Stomach (tissue), 19 donors: ENCODE measurements at places on chromosomes 11 and 22.

DNA sequence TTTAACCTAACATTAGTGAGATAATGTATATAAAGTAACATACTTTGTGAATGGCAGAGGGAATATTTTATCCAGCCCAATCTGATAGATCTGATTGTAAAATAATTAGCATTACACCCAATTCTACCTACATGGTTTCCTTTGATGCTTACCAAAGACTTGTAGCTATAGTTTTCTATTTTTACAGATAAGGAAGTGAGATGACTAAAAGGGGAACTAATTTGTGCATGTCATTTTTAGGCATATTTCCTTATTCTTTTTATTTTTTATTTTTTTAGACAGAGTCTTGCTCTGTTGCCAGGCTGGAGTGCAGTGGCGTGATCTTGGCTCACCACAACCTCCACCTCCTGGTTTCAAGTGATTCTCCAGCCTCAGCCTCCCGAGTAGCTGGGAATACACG lies 793.7 kb upstream of the LRRC4C start:
- DNase-seq, result no peak

GRCh38 chr11:128720522-128720985 lies 26.7 kb downstream of the FLI1 start:
- DNase-seq, result peak; percentile 52

- no peak for DNase-seq
Measured at GRCh38 chr11:123413636-123414035, 16.4 kb upstream of the GRAMD1B start.

DNA sequence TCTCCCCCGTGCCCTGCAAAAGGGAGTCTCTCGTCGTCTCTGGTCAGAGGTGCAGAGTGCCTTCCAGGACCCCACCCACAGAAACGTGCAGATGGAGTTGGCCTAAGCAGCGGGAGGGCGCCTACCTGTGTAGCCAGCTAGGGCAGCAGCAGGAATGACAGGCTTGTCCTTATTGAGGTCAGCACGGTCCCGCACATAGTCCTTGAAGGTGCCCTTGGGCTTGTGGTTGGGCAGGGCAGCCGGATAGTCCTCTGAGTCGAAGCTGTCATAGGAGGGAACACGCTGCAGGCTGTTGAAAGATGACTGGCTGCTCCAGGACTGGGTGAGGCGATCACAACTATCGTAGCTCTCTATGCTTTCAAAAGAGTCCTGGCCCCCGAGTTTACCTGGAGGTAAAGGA lies 107.3 kb downstream of the ETS1 start:
- DNase-seq, result no peak

DNA sequence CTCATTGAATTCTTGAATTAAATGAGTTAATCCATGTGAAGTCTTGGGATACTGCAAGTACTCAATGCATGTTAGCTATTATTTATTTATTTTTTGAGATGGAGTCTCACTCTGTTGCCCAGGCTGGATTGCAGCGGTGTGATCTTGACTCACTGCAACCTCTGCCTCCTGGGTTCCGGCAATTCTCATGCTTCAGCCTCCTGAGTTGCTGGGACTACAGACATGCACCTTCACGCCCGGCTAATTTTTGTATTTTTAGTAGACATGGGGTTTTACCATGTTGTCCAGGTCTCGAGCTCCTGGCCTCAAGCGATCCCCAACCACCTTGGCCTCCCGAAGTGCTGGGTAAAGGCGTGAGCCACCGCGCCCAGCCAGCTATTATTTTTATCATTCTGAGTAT lies 9.4 kb downstream of the MMP7 start:
- no peak for DNase-seq
